Cortex of kidney (tissue), 1 donor: ENCODE measurements at places on chromosomes 2 and 18.

DNA sequence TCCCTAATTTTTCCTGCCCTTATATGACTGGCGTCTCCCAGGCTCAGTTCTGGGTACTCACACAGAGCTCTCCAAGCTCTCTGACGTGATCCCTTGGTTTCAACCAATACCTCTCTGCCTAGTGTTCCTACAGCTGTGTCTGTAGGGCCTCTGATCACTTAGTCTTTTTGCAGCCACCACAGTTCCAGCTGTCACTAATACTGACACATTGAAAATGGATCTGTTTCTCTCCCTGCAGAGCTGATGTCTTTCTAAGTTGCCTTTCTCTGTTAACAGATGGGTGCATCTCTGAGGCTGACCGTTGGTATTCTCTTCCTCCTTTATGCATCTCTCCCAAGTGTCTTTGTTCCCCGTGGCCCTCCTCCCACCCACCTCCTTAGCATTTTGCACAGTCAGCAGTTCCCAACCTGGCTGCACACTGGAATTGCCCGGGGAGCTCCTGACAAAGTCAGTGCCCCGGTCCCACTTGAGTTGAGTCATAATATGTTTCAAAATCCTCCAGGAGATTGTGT is 62.5 kb downstream of the CERS6 start:
- DNase-seq: no peak

GRCh38 chr2:154264024-154264423 is 392.3 kb downstream of the GALNT13 start:
- DNase-seq: no peak

DNA sequence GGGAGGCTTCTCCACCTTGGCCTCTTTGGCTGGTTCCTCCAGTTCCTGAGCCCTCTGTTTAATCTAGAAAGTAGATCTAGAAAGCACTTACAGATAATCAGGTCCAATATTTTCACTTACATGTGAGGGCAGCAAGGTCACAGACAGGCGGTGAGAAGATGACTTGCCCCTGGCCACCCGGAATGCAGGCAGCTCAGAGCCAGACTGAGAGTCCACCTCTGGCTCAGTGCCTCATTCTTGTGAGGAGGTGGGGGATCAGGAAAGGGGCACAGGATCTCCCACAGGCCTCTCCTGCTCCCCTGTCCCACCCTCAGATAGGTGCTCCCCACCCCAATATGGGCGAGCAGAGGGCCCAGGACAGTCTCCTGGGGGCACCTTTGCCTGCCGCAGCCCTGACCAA is 5.8 kb downstream of the WNT6 start:
- no peak for DNase-seq

GRCh38 chr2:241701149-241701398 is 765 bp upstream of the ING5 start:
- DNase-seq: no peak

DNA sequence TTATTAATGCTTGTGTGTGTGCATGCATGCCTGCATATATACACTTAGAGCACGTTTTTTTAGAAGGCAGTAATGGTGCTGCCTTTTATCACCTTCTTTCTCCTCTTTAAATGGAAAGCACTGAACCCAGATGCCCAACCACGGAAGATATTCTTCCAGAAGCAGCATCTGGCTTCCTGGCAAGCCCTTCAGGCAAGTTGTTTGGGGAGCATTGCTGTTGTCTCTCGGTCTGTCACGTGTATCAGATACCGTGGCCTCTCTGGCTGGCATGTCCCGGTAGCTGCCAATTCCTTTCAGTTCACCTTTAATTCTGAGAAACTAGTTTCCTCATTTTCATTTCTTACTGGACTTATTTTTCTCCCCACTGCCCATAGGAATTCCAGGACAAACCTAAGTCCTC is 587.8 kb downstream of the ARHGAP15 start:
- no peak for DNase-seq

- no peak for DNase-seq
Measured at GRCh38 chr18:49343179-49343578, 117.3 kb downstream of the DYM start.

DNA sequence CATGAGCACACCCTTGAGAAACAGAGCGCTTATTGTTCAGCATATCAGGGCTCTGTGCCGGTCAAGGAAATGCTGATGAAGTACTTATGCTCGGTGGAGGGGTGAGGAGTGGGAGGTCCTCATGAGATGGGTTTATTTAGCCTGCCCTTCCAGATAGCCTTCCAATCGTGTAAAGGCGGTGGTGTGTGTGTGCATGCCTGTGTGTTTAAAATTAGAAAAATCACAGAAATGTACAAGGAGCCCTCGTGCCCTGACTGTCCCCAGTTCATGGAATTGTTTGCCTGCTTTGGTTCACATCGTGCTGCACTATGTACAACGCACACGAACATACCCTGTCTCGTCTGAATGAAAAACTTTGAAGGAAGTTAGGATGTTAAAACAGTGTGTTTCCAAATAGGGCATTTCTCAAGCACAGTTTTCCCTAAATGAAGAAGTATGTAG is 158.6 kb downstream of the AQP4 start:
- DNase-seq: no peak

GRCh38 chr18:55530166-55530565 is 57.8 kb downstream of the TCF4 start:
- DNase-seq: no peak

DNA sequence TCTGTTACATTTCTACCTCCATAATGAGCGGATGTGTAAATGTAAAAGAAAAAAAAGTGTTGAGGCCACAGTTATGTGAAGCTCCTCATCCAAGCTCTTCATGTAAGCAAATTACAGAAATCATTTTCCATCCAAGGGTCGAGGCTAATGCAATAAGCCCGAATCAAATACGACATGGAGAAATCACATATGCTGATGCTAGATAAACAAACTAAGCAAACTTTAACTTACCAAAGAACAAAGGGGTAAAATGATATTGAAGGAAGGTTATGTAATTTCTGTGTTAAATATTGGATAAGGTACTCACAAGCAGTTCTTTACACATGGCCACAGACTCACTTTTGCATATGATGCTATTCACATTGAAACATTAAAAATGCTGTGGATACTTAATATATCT is 310.2 kb upstream of the ID2 start:
- no peak for DNase-seq

DNA sequence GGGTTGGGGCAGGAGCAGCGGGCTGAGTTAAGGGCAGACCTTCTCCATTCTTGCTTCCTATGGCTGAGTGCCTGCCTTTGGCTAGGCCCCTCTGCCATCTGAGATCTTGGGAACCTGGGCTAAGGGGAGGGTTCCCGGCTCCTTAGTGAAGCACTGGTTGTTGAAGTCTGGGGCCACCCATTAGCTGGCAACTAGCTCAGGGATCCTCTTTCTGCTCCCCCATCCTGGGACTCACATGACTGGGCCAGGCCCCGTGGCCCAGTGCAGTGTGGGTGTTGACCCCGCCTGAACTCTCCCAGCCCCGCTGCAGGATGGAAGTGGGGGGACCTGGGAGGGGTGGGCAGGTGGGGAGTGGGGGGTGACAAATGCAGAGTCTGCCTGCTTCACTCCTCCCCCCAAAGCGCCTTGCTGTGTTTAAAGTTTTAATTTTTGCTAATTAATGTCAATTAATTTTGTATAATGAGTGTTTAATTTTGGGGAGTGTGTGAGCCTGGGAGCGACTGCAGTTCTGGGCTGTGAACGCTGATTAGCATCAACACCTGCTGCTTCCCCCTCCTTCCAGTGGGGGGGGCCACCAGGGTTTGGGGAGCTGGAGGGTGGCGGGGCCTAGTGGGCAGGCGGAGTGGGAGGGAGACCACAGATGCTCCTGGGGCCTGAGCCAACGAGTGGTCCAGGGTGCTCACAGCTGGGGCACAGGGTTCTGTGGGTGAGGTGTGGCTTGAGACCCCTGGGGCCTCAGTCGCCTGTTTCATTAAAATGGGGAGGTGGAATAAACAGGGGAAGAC is 55.2 kb downstream of the EMX1 start:
- DNase-seq: no peak

DNA sequence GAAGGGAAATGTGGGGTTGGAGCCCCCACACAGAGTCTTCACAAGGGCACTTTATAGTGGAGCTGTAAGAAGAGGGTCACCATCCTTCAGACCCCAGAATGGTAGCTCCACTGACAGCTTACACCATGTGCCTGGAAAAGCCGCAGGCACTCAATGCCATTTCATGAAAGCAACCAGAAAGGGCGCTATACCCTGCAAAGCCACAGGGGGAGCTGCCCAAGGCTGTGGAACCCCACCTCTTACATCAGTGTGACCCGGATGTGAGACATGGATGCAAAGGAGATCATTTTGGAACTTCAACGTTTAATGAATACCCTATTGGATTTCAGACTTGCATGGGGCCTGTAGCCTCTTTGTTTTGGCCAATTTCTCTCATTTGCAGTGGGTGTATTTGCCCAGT is 694.7 kb downstream of the CBLN2 start:
- no peak for DNase-seq

- DNase-seq: no peak
Measured at GRCh38 chr2:230759481-230760167, 47.0 kb downstream of the CAB39 start.

- no peak for DNase-seq
Measured at GRCh38 chr2:69993048-69993565, 31.7 kb upstream of the ASPRV1 start.

GRCh38 chr2:101775092-101775491 is 77.6 kb downstream of the MAP4K4 start:
- no peak for DNase-seq

- no peak for DNase-seq
Measured at GRCh38 chr2:24697792-24698191, 95.4 kb downstream of the PTRHD1 start.

DNA sequence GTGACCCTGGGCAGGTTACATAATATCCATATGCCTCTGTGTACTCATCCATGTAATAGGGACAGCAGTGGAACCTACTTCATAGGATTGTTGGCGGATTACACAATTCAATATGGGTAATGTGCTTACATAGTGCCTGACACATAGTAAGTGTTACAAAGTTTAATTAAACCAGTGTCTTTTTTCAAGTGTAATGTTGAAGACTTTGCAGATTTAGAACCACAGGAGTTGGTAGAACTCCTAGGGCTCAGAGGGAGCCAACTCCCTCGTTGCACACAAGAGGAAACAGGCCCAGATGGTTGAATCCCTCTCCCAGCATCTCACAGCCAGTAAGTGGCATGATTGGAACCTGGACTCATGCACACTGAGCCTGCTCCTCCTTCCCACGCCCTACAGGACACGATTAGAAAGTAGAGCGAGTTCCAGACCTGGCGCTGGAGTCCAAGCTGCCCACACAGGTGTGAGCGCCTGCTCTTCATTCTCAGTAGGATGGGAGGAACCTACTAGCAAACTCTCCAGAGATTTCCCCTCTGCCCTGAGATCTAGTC is 97.8 kb downstream of the VSNL1 start:
- DNase-seq: no peak

DNA sequence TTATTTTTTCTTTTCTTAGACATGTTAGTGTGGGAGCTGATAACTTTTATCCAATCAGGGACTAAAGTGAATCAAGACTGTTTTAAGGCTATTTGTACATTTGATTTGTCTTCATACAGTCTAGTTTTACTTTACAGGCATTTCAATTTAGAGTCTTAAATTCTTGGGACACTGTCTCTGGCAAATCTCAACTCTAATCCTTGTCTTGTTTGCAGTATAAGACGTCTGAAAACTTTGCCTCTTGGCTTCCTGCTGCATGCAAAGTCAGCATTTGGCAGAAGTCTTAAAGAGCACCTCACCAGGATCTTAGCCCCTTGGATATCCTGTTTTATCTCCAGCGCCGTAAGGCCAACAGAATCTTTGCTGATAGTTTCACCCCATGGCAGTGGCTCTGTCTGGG is 30.3 kb downstream of the SPOPL start:
- no peak for DNase-seq

DNA sequence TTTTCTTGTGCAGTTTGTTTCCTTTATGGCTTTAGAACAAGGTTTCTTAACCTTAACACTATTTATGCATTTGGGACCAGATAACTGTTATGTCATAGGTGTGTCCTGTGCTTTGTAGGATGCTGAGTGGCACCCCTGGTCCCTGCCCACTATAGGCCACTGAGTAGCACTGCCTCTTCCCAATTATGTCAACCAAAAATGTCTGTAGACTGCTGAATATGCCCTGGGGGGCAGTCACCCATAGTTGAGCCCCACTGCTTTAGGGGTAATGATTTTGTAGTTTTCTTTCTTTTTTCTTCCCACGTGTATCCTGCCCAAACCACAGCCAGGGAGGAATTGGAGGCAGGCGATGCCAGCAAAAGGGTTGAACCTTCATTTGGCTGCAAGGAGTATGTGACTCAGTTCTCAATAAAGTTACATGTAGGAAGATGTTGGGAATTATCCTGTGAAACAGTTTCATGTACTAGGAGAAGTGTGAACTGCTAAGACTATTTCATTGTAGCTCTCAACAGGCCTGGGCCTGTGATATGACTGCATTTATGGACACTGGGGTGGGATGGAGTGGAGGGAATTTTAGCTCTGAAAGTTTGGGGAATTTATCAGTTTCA is 65.7 kb downstream of the FMNL2 start:
- DNase-seq: no peak

DNA sequence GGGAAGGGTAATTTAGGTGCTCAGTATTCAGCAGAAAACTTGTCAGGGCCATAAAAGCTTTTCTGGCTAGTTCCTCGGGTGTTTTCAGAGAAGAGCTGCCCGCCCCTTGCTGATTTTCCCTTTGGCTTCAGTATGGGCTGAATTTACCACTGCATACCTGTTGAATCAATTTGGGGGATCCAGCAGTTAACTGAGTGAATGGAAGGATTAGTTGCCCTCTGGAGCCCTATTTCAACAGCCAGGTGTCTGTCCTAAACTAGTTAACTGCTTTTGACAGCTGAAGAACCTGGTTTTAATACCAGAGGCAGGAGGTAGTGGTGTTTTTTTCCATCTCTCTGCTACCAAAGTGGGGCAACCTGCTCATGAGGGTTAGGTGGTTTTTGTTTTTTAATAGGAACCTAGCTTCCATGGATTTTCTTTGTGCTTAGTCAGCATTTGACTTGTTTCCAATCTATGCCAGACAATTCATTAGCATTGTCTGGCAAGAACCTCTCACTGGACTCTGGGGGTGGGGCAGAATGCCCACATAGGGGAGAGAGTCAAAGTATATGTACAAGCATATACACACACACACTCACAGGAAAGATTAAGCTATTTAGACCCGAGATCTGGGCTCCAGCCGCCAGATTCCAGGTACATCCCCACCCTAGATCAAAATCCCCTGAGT is 166.5 kb upstream of the SIX3 start:
- DNase-seq: no peak

- DNase-seq: no peak
Measured at GRCh38 chr2:213189001-213189899, 37.8 kb upstream of the IKZF2 start.

GRCh38 chr2:220275454-220275853 is 648.0 kb downstream of the SLC4A3 start:
- no peak for DNase-seq

DNA sequence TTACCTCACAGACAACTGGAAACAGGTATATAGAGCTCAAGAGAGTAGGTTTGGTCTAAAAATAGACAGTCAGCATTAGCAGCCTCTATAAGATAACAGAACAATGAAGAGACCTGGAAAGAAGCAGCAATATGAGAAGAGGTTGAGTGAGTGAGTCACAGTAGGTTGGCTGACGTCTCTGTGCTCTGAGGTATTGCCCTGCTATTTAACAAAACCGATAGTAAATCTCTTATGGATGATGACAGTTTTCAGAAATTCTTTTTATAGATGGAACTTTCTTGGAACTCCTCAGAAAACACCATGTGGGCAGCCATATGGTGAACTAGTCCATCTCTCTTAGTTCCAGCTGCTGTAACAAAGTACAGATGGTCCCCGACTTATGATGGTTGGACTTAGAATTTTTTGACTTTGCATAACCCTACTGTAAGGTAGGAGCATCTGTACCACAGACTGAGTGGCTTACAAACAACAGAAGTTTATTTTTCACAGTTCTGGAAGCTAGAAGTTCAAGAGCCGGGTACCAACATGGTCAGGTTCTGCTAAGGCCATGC is 123.5 kb downstream of the MBD2 start:
- DNase-seq: no peak
